Activated CD4-positive, alpha-beta T cell treated with anti-CD3 and anti-CD28 coated beads for 36 hours (primary cell): ENCODE measurements at places on chromosomes 11 and 22.

DNA sequence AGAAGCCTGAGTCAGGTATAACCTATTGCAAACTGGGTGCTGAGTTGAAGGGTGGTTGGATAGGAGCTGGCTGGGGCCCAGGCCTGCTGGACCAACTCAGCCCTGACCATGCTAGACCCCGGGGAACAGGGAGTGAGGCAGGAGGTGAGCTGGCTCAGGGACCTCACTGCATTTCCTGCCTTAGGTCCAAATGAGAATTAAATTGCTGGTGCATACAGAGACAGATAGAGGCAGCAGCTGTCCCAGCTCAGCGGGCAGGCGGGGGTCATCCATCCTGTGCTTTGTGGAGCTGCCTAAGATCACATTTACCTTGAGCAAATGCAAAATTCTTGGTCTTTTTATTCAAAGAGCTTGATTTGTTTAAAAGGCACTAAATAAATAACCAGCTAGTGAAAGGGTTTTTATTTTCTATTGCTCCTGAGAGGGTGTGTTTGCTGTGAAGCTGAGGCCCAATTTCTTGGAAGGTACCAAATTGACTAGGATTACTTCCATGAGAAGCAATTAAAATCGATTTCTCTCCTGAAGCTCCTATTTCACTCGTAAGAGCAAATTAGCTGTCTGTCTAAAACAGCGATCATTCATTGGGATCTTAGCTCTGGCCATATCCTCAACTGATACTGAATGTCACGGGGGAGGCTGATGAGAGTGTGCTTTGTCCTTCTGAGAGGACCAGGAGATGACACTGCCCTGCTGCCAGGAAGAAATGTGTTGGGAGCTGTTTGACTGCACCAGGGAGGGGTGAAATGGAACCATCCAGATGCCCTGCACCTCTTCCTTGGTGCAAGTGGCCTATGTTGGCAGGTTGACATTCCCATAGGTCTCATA lies 24.9 kb downstream of the USH1C start:
- no peaks in the 10 kb centered on the region for H3K36me3 ChIP-seq
- peaks cover 2% of the 10 kb centered on the region for H3K27me3 ChIP-seq
- H3K4me1 ChIP-seq: no peaks in the 10 kb centered on the region
- H3K4me3 ChIP-seq: no peak overlapping the region
- DNase-seq: no peak

- no peak for DNase-seq
- H3K27ac ChIP-seq: peak overlapping the region; percentile 30
- no peaks in the 10 kb centered on the region for H3K27me3 ChIP-seq
- H3K4me1 ChIP-seq: peaks cover 26% of the 10 kb centered on the region
- H3K4me3 ChIP-seq: no peak overlapping the region
Observed at GRCh38 chr11:88402192-88402715, 64.7 kb upstream of the CTSC start.

- no peak overlapping the region for H3K4me3 ChIP-seq
- no peaks in the 10 kb centered on the region for H3K27me3 ChIP-seq
- peak; percentile 47 for DNase-seq
- peaks cover 41% of the 10 kb centered on the region for H3K36me3 ChIP-seq
- peak overlapping the region; percentile 74 for H3K27ac ChIP-seq
Observed at GRCh38 chr11:106091480-106092123, 14.1 kb downstream of the AASDHPPT start.

- H3K36me3 ChIP-seq: no peaks in the 10 kb centered on the region
- H3K27me3 ChIP-seq: peaks cover 28% of the 10 kb centered on the region
- no peak for DNase-seq
- H3K4me3 ChIP-seq: no peak overlapping the region
- peaks cover 2% of the 10 kb centered on the region for H3K4me1 ChIP-seq
Observed at GRCh38 chr11:69449320-69450063, 32.0 kb upstream of the LINC01488 start.

DNA sequence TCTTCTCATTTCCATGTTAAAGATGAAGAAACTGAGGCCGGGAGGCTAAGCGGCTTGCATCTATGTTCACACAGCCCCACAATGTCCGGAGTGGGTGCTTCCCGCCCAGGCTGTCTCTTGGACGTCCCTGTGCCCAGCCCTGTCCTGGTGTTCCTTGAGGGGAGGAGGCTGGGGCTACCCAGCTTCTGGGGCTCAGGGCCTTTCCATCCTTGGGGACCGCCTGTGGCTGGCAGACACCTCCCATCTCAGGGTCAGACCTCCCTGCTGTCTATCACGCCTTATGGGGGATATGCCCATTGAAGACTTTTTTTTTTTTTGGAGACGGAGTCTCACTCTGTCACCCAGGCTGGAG lies 95.5 kb downstream of the WNT7B start:
- DNase-seq: peak; percentile 2
- H3K4me1 ChIP-seq: no peaks in the 10 kb centered on the region
- H3K4me3 ChIP-seq: no peak overlapping the region
- H3K27ac ChIP-seq: no peak overlapping the region

DNA sequence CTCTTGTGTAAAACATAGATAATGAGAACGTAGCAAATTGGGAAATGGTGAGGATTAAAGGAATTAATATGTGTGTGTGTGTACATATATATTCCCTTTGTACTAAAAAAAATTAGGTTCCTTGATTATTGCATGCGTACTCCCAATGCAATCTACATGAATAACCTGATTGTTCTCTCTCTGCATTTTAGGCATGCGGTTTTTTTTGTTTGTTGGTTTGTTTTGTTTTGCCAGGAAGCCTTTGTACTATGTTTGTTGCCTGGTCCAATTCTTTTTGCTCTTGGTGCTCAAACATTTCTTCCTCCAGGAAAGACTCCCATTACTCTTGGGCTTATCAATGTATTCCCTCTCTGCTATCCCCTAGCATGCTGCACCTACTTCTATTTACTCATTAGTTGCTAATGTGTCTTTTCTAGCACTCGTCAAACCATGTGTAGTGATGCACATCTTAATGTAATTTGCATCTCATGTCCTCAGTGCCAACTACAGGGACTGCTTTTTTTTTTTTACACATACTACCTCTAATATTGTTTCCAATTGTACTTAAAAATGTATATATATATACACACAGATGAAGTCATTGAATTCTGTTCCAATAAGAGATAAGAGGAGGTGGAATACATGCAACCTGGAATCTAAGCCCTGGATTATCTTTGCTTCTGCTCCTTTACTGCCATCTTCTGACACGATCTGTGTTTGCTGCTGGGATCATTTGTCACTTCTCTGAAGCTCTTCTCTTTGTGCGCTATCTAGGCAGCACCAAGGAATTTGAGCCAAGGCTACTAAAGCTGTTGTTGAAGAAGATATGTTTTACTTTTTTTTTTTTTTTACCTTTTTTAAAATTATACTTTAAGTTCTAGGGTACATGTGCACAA lies 197.2 kb upstream of the ANO3 start:
- no peaks in the 10 kb centered on the region for H3K27me3 ChIP-seq
- H3K36me3 ChIP-seq: no peaks in the 10 kb centered on the region
- no peak overlapping the region for H3K27ac ChIP-seq
- H3K4me3 ChIP-seq: no peak overlapping the region
- no peaks in the 10 kb centered on the region for H3K4me1 ChIP-seq
- DNase-seq: no peak

DNA sequence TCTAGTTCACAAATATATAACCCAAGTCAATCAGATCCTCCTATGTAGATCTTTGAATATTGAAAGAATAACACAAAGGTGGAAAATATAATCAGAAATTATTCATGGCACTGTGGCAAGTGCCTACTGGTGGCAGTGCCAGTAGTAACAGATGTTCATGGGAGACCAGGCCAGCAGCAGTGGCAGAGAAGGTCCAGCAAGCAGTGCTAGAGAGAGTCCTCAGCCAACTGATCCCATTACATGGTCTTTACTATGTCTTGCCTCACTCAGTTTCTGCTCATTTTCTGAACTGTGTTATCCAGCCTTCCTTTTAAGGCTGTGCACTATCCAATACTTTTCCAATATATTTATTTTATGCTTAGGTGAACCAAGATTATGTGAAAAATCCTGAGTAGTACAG lies 124.9 kb downstream of the MRTFA start:
- H3K27ac ChIP-seq: no peak overlapping the region
- no peak for DNase-seq
- H3K4me3 ChIP-seq: no peak overlapping the region
- no peaks in the 10 kb centered on the region for H3K27me3 ChIP-seq
- peaks cover 4% of the 10 kb centered on the region for H3K36me3 ChIP-seq

GRCh38 chr22:17114898-17115235 lies 6.3 kb downstream of the TMEM121B start:
- DNase-seq: no peak
- H3K27ac ChIP-seq: no peak overlapping the region
- H3K4me1 ChIP-seq: peaks cover 53% of the 10 kb centered on the region
- H3K27me3 ChIP-seq: peaks cover 4% of the 10 kb centered on the region
- peaks cover 6% of the 10 kb centered on the region for H3K36me3 ChIP-seq

GRCh38 chr11:88604260-88604659 lies 266.7 kb upstream of the CTSC start:
- no peaks in the 10 kb centered on the region for H3K27me3 ChIP-seq
- H3K4me1 ChIP-seq: no peaks in the 10 kb centered on the region
- H3K36me3 ChIP-seq: no peaks in the 10 kb centered on the region
- DNase-seq: no peak

- peaks cover 7% of the 10 kb centered on the region for H3K27me3 ChIP-seq
- H3K4me3 ChIP-seq: peak overlapping the region; percentile 6
Observed at GRCh38 chr22:30742291-30743256, 47.9 kb downstream of the OSBP2 start.
